Progenitor cell of endocrine pancreas (in vitro differentiated cells): ENCODE measurements at places on chromosomes 16 and 17. TPM values are rescaled to one million over a fixed set of nuclear protein-coding genes. Genes with fewer than 3 reads are reported as not detected.

MYOCD gene
- 11.6 and 19.2 TPM in 2 replicates for total RNA-seq

TRIM16 gene
- total RNA-seq: 25.0 and 28.0 TPM in 2 replicates

SLC16A13 gene
- total RNA-seq: 19.6 and 20.3 TPM in 2 replicates

GIT1 gene
- total RNA-seq: 51.6 and 54.9 TPM in 2 replicates

DNAI2 gene
- total RNA-seq: not detected in 2 replicates

PRR29 gene
- total RNA-seq: 2.8 and 3.7 TPM in 2 replicates

KIF19 gene
- 1.7 and 2.2 TPM in 2 replicates for total RNA-seq

GRCh38 chr17:27788919-27789318 is 11.4 kb downstream of the NOS2 start:
- peaks cover 26% of the 10 kb centered on the region for H3K27me3 ChIP-seq
- no peaks in the 10 kb centered on the region for H3K36me3 ChIP-seq
- H3K27ac ChIP-seq: no peak overlapping the region
- H3K4me1 ChIP-seq: peaks cover 2% of the 10 kb centered on the region
- no peak for DNase-seq

DNA sequence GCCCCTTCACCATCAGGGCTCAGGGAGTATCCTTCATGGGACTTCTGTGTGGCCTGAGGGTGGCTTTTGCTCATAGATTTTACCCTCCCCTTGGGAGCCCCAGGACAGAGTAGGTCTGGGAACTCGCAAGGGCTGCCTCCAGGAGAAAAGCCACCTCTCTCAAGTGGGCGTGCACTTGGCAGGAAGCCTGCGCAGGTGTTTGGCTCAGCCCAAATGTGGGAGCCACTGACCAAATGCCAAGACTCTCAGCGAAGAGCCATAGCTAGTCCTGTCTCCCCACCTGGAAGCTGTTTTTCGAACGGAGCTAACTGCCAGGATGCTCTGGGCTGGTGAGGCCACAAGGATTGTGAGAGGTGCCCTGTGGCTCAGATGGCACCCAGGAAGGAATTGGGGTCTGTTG is 2.0 kb upstream of the HSD17B2 start:
- no peaks in the 10 kb centered on the region for H3K36me3 ChIP-seq
- H3K27me3 ChIP-seq: peaks cover 3% of the 10 kb centered on the region
- no peak for DNase-seq
- no peak overlapping the region for H3K27ac ChIP-seq
- H3K4me1 ChIP-seq: peaks cover 11% of the 10 kb centered on the region

- H3K27ac ChIP-seq: no peak overlapping the region
- no peaks in the 10 kb centered on the region for H3K36me3 ChIP-seq
- DNase-seq: no peak
- H3K4me3 ChIP-seq: no peak overlapping the region
Observed at GRCh38 chr16:77679901-77680300, 42.4 kb upstream of the NUDT7 start.

GRCh38 chr17:72404872-72405271 is 284.1 kb downstream of the SOX9 start:
- no peak overlapping the region for H3K4me3 ChIP-seq
- H3K27me3 ChIP-seq: peaks cover 3% of the 10 kb centered on the region
- H3K36me3 ChIP-seq: peaks cover 20% of the 10 kb centered on the region
- peaks cover 43% of the 10 kb centered on the region for H3K4me1 ChIP-seq
- no peak overlapping the region for H3K27ac ChIP-seq
- no peak for DNase-seq

- no peak for DNase-seq
- no peak overlapping the region for H3K27ac ChIP-seq
- peaks cover 19% of the 10 kb centered on the region for H3K4me1 ChIP-seq
Observed at GRCh38 chr16:84597528-84597896, 20.4 kb downstream of the COTL1 start.

DNA sequence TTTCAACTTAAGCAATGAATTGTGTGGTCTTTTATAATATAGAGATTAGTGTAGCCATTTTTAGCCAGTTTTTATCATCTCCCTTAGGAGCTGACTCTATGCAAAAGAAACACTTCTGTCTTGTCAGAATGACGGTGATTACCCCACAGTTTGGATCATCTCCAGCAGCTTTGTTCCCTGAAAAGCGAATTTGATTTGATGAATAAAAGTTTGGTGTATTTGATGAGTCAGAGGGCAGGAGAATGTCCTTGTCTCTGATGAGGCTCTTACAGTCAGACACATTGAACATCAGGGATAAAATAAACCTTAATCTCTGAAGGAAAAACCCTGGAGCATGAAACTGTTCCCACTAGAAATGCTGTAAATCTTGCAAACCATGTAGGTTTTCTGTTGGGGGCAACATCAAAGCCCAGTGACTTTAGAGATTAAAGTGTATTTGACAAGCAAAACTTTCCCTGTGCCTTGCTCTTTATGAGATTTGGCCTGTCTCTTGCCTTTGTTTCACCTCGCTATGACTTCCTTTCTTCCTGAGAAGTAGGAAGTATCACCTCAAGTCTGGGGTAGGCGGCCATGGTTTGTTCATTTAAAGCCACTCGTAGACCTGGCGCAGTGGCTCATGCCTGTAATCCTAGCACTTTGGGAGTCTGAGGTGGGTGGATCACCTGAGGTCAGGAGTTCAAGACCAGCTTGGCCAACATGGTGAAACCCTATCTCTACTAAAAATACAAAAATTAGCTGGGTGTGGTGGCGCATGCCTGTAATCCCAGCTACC is 209.3 kb downstream of the FTO start:
- H3K4me1 ChIP-seq: no peaks in the 10 kb centered on the region
- no peaks in the 10 kb centered on the region for H3K27me3 ChIP-seq
- H3K36me3 ChIP-seq: no peaks in the 10 kb centered on the region
- H3K27ac ChIP-seq: no peak overlapping the region
- no peak overlapping the region for H3K4me3 ChIP-seq

GRCh38 chr17:82333279-82334171 is at the start of gene SECTM1:
Gene SECTM1, minus strand, starts transcription at chr17:82333766. Its CDS starts 6,526 bp downstream, at chr17:82327240.
- H3K36me3 ChIP-seq: no peaks in the 10 kb centered on the region
- no peak within 1 kb of the TSS for H3K27ac ChIP-seq
- no peak for DNase-seq
- peak within 1 kb of the TSS; percentile 16 for H3K4me3 ChIP-seq
- H3K4me1 ChIP-seq: peaks cover 9% of the 10 kb centered on the region

DNA sequence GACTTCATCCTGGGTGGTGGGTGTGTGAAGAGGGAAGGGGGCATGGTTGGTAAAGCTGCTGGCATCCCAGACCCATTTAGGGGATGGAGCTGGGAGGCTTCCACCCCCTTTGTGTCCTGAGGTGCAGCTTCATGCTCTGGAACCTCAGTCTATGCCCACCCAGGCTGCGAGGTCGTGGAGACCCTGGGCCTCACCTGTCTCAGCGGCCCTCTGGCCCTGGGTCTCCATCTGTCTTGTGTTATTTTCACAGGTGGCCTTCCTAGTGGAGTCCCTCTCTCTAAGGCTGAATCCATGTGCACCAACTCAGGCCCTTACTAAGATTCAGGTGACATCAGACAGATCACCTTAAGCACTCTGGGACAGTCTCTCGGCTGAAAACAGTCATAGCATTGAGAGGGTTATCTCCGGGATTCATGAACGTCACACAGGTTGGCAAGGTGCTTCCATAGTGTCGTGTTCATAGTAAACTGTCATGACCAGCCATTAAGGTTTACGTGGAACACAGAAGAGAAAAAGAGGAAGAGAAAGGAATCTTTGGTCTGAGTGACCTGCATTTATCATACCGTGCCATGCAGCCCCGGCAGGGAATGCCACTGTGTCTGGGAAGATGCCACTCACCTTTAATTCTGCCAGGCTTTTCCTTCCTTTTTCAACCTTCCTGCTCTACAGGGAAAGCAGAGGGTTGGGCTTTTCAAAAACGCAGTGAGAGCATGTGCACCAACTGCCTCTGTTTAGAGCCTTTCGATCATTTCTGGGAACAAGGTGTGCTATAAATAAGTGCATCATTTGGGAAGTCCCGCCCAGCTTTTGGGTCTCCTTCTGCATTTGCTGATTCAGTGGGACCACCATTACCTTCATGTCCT is 4.5 kb upstream of the FOXL1 start:
- no peak for DNase-seq
- H3K4me1 ChIP-seq: peaks cover 12% of the 10 kb centered on the region
- no peak overlapping the region for H3K4me3 ChIP-seq

DNA sequence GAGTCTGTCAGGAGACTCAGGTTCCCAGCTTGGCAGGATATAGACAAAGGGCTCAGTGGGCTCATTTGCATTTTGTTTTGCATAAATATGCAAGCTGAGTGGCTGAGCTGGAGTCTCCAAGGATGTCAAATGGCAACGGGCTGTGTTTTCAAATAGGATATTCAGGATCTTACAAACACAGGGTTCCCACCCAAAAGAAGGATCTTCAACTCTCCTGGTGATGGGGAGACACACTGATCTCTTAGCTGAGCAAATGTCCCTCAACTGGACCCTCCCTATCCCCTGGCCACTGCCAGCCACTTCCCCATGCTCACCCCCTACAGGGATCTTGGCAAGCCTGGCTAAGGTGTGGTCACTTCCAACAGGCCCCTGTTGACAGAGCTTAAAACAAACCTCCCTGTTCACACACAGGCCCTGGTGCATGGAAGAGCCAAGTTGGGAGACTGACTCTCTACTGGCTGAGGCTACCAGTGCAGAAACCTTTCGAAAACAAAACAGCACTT is 61.6 kb downstream of the SOX9 start:
- H3K27ac ChIP-seq: no peak overlapping the region
- no peak for DNase-seq
- H3K27me3 ChIP-seq: peaks cover 11% of the 10 kb centered on the region
- no peaks in the 10 kb centered on the region for H3K4me1 ChIP-seq
- H3K36me3 ChIP-seq: no peaks in the 10 kb centered on the region

DNA sequence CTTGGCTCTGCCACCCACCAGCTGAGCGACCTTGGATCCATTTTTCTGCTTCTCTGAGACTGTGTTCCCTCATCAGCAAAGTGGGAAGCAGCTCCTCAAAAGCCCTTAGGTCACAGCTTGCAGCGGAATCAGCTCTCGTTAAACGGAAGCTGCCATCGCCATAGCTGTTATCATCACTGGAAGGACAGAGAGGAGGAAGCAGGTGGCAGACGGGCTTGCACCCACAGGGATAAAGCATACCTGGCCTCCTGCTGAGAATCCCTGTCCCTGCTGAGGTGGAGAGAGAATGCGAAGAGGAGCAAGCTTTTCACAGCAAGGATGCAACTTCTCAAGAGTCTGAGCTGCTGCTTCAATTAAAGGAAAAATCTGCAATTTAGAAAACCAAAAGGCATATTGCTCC is 106.6 kb downstream of the CLEC16A start:
- DNase-seq: no peak
- no peaks in the 10 kb centered on the region for H3K27me3 ChIP-seq
- no peak overlapping the region for H3K4me3 ChIP-seq
- no peak overlapping the region for H3K27ac ChIP-seq
- no peaks in the 10 kb centered on the region for H3K4me1 ChIP-seq
- H3K36me3 ChIP-seq: peaks cover 16% of the 10 kb centered on the region

GRCh38 chr17:17079761-17080160 is 37.5 kb downstream of the MPRIP start:
- peaks cover 33% of the 10 kb centered on the region for H3K4me1 ChIP-seq
- H3K4me3 ChIP-seq: no peak overlapping the region
- H3K36me3 ChIP-seq: peaks cover 6% of the 10 kb centered on the region
- no peak for DNase-seq
- no peaks in the 10 kb centered on the region for H3K27me3 ChIP-seq

- H3K4me1 ChIP-seq: no peaks in the 10 kb centered on the region
- H3K36me3 ChIP-seq: peaks cover 6% of the 10 kb centered on the region
- no peak overlapping the region for H3K27ac ChIP-seq
- no peaks in the 10 kb centered on the region for H3K27me3 ChIP-seq
- H3K4me3 ChIP-seq: no peak overlapping the region
Observed at GRCh38 chr17:18987862-18988545, 16.6 kb downstream of the FAM83G start.

DNA sequence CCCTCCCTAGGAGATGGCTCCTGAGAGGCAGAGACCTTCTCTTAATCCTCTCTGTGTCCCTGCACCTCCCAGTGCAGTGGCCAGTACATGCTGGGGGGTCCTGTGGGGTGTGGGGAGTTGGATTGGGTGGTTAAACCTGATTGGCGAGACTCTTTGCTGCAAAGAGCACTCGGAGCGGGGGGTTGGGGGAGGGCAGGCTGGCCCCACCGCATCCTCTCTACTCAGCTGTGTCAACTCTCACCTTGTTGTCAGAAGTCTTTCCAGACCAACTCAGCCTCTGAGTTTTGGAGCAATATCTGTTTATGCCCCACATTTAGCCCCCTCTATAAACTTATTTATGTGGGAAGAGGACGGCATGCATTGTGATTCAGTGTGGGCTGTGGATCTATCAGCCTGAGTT is 40.0 kb downstream of the SMARCE1 start:
- H3K4me1 ChIP-seq: peaks cover 5% of the 10 kb centered on the region
- H3K27me3 ChIP-seq: peaks cover 9% of the 10 kb centered on the region
- no peak overlapping the region for H3K27ac ChIP-seq
- H3K36me3 ChIP-seq: no peaks in the 10 kb centered on the region

- H3K36me3 ChIP-seq: no peaks in the 10 kb centered on the region
- peaks cover 4% of the 10 kb centered on the region for H3K4me1 ChIP-seq
- H3K27ac ChIP-seq: no peak overlapping the region
Observed at GRCh38 chr16:12551530-12551929, 252.2 kb downstream of the CPPED1 start.

- peak overlapping the region; percentile 52 for H3K27ac ChIP-seq
- H3K4me1 ChIP-seq: peaks cover 24% of the 10 kb centered on the region
- peaks cover 18% of the 10 kb centered on the region for H3K36me3 ChIP-seq
- no peaks in the 10 kb centered on the region for H3K27me3 ChIP-seq
- no peak overlapping the region for H3K4me3 ChIP-seq
- no peak for DNase-seq
Observed at GRCh38 chr16:58037365-58038057, 12.0 kb downstream of the MMP15 start.

DNA sequence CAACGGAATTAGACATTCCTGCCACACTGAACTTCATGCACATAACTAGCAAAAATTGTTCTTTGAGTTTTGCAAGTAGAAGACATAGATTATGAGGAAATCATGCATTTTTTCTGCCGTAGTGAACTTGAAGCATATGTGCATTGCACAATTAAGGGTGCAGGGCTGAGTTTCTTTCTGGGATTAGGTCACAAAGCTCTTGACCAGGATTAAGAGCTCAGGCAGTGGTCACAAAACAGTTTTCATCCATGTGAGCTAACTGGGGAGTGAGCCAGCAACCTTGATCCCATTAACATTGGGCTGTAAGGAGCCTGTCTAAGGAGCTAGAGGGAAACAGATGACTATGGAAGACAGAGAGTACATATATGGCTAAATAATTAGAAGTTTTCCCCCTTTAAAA is 143.7 kb downstream of the PMP22 start:
- no peaks in the 10 kb centered on the region for H3K36me3 ChIP-seq
- H3K4me1 ChIP-seq: no peaks in the 10 kb centered on the region
- DNase-seq: no peak
- H3K27ac ChIP-seq: no peak overlapping the region
- H3K4me3 ChIP-seq: no peak overlapping the region
- peaks cover 30% of the 10 kb centered on the region for H3K27me3 ChIP-seq

- H3K4me1 ChIP-seq: peaks cover 4% of the 10 kb centered on the region
- no peaks in the 10 kb centered on the region for H3K36me3 ChIP-seq
- H3K27ac ChIP-seq: no peak overlapping the region
- H3K4me3 ChIP-seq: no peak overlapping the region
- no peak for DNase-seq
Observed at GRCh38 chr17:13626703-13627102, 25.0 kb upstream of the HS3ST3A1 start.

- no peak for DNase-seq
- H3K4me1 ChIP-seq: no peaks in the 10 kb centered on the region
- no peak overlapping the region for H3K27ac ChIP-seq
- H3K27me3 ChIP-seq: peaks cover 48% of the 10 kb centered on the region
Observed at GRCh38 chr16:5472552-5472951, 375.0 kb upstream of the EEF2KMT start.

- H3K4me1 ChIP-seq: peaks cover 14% of the 10 kb centered on the region
- no peak overlapping the region for H3K4me3 ChIP-seq
- peaks cover 8% of the 10 kb centered on the region for H3K36me3 ChIP-seq
- H3K27ac ChIP-seq: no peak overlapping the region
- no peaks in the 10 kb centered on the region for H3K27me3 ChIP-seq
Observed at GRCh38 chr16:19486051-19486450, 35.8 kb downstream of the GDE1 start.

GRCh38 chr16:48559462-48560211 is 50.3 kb downstream of the N4BP1 start:
- no peak overlapping the region for H3K27ac ChIP-seq
- H3K36me3 ChIP-seq: peaks cover 16% of the 10 kb centered on the region
- peaks cover 16% of the 10 kb centered on the region for H3K4me1 ChIP-seq
